ENCODE measurements at places on chromosomes 3 and 15. TPM values are rescaled to one million over a fixed set of nuclear protein-coding genes. Genes with fewer than 3 reads are reported as not detected.

GNAT1 gene
- total RNA-seq = not detected

SCN11A gene
- total RNA-seq = 0.05 TPM

ADAMTSL3 gene
- 4.8 TPM for total RNA-seq

GRCh38 chr3:42667096-42667522 lies 13.6 kb downstream of the ZBTB47 start:
- H3K4me3 ChIP-seq = no peak overlapping the region
- DNase-seq = no peak
- no peak overlapping the region for H3K27ac ChIP-seq
- no peaks in the 10 kb centered on the region for H3K4me1 ChIP-seq

GRCh38 chr15:40105517-40106202 lies 3.0 kb downstream of the BMF start:
- no peak for DNase-seq
- H3K4me1 ChIP-seq = peaks cover 49% of the 10 kb centered on the region
- no peak overlapping the region for H3K4me3 ChIP-seq
- H3K27me3 ChIP-seq = no peaks in the 10 kb centered on the region
- H3K27ac ChIP-seq = peak overlapping the region; percentile 46

GRCh38 chr3:81799403-81799802 lies 38.0 kb upstream of the GBE1 start:
- no peaks in the 10 kb centered on the region for H3K4me1 ChIP-seq
- no peaks in the 10 kb centered on the region for H3K27me3 ChIP-seq
- no peaks in the 10 kb centered on the region for H3K36me3 ChIP-seq
- H3K27ac ChIP-seq = no peak overlapping the region

- no peak overlapping the region for H3K4me3 ChIP-seq
- no peaks in the 10 kb centered on the region for H3K27me3 ChIP-seq
- H3K27ac ChIP-seq = no peak overlapping the region
- no peak for DNase-seq
Observed at GRCh38 chr3:175552929-175553328, 693.8 kb downstream of the NAALADL2 start.

DNA sequence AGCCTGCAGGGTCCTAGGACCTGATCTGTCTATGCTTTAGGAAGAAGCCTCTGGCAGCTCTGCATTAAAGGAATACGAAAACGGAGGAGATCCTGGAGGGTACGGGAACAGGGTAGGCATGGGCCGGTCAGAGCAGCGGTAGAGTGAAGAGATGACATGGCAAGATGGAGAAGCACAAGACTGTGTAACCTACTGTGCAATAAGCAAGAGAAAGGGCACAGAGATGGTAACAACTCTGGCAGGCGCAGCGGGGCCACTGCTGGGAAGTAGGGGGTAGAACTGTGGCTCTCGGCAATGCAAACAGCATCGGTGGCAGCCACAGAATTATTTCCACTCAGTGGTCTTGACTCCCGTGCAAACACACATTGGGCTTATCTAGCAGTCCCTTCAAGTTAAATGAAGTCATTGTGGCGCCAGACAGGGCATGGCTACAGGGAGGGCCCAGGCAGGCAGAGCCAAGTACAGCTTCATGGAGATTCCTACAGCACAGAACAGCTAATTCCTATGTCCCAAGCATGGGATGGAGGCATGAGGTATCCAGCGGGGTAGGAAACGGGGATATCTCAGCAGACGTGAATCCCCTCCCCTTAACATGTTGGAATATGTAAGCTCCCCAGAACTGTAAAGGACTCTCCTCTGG lies 28.8 kb downstream of the WHAMM start:
- H3K4me1 ChIP-seq = no peaks in the 10 kb centered on the region
- no peak overlapping the region for H3K27ac ChIP-seq
- peaks cover 16% of the 10 kb centered on the region for H3K36me3 ChIP-seq
- no peaks in the 10 kb centered on the region for H3K27me3 ChIP-seq

DNA sequence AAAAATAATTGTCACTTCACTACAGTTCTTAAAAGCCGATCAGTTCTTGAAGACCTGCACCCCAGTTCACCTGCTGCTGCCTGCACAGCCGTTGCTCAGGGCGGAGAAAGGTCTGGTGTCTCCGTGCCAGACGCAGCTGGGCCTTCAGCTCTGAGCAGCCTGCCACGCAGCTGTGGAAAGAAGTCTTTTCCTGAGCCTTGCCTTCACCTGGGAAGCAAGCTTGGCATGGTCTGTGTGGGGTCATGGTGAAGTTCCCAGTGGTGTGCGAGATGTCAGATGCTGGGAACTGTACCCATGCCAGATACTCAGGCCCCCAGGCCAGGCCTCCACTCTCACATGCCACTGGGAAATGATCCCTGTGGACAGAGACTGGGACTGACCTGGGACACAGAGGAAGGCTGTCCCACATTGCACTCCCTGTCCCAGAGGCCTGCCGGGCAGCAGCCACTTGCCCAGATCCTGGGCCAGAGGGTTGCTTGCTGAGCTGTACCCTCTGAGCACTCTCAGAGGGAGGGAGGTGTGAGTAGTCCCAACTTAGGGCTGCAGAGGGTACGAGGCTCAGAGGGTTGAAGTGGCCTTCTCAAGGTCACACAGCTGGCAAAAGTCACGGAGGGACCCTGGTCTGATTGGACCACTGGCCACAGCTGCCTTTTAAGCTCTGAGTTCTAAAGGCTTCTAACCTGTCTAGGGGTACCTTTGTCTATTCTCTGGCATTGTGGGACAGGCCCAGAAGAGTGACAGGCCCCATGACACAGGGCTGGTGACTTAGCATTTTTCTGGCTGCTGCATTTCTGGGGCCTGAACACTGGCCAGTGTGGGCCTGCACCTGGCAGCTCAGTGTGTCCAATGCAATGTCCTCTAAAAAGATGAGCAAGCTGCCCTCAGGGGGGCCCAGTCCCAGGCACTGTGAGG lies 55.4 kb downstream of the KLF13 start:
- H3K4me1 ChIP-seq = no peaks in the 10 kb centered on the region
- H3K27me3 ChIP-seq = no peaks in the 10 kb centered on the region
- H3K36me3 ChIP-seq = no peaks in the 10 kb centered on the region

Measured in colonic mucosa (tissue), 4 donors.